ENCODE measurements at places on chromosomes 1 and 21.

DNA sequence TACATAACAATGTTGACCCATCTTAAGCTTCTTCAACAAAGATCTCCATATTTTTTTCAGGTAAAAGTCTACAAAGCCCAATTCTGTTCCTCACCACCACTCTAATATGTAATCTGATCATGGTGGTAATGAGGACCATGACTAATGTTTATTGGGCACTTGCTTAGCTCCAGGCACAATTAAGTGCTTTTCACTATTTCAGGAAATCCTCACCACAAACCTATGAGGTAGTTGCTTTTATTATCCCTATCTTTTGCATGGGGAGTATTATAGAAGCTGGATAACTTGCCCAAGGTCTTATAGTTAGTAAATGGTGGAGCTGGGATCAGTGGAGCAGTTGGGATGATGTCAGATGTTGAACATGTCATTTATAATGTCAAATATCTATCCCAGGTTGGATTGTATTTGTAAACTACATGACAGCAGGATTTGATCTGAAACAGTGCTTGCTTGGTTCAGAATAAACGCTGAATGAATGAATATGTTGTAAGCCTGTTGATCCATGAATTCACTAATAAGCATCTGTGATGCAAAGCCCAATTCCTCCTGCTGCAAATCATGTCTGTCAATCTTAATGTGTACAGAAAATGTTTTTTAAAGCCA lies 283.3 kb upstream of the ST6GALNAC5 start:
- DNase-seq: no peak

DNA sequence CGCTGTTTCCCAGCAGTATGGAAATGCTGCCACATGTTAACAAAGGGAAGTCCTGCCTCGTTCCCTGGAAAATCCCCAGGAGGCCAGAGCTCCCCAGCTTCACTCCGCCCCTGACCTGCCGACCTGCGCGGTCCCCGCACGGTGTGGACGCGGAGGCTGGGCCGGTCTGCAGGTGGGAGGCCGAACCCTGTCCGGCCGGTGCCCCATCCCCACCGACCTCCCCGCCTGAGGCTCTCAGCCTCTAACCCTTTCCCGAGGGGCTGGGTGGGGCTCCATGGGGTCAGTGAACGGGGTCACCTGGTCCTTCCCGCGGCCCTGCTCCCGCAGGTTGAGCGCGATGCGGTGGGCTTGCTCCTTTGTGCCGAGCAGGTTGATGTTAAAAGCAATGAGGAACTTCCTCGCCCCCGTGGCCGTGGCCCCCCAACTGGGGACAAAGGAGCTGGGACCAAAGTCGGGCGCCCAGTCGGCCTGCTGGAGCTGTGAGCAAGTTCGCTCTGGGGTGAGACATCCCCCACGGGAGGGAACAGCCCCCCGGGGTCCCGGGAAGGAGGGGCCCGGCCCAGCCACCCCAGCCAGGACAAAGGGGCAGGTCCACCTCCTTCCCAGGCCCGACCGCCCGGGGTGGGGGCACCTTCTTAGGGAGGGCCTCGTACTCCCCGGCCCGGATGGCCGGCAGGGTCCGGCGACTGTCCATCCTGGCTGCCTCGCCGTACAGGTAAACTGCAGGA lies 4.0 kb downstream of the FTCD start:
- no peak for DNase-seq

DNA sequence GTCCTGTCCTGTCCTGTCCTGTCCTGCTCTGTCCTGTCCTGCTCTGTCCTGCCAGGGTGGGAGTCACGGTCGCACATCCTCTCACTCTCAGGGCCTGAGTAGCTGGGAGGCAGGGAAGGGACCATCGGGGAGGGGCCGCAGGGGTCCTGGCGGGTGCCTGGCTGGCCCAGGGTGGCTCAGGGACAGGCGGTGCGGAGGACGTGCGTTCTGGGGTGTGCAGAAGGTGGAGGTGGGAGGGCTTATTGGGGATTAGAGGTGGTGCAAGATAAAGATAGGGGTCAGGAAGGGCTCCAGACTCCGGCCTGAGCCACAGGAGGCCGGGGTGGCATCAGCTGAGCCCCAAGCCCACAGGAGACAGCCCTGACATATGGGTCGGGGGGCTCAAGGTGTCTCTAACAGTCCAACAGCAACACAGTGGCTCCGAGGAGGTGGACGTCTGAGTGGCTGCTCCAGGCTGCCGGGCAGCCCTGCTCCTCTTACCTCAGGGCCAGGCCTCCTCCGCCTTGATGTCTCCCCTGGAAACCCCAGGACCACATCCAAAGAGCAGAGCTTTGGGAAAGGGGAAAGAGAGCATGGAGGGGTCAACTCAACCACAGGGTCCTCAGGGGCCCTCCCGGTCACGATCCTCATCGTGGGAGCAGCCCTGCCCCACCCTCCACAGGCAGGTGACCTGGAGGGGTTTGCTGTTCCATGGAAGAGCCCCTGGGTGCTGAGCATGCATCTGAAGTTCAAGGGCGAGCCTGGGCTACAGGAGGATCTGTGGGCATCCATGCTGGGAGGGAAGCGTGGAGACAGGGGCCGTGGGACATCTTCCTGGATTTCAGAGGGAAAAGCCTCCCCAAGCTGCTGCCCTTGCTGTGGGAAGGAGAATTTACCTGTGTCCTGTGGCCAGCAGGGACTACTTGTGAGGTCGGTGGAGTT lies 39.6 kb upstream of the ADARB1 start:
- DNase-seq: no peak

GRCh38 chr1:201069636-201070035 lies 42.6 kb downstream of the CACNA1S start:
- DNase-seq: no peak

DNA sequence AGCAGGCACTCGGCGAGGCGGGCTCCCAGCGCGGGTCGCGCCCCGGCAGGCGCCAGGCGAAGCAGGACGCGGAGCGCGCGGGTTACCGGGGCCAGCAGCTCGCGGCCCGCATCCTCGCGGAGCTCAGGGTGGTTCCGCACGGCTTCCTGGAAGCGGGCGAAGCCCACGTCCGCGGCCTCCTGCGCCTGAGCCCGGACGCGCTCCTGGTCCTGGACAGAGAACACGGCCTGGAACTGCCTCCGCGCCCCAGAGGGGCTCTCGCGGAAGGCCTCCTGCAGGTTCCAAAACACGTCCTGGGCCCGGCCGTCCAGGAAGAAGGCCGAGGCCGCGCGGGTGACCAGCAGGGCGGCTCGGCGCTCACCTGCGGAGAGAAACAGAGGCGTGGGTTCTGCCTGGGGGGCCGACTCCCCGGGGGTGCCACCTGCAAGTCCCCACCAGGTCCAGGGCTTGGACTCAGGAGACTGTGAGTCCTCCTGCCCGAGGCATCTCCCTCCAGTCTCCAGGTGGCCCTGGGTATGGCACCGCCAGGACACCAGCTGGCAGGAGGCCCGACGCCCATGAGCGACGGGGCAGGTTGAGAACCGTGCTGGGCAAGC lies 11.4 kb downstream of the TTC34 start:
- no peak for DNase-seq

- DNase-seq: no peak
Measured at GRCh38 chr1:58573138-58573537, 3.9 kb downstream of the TACSTD2 start.

GRCh38 chr1:193060115-193060403 lies 647 bp downstream of the RO60 start:
- DNase-seq: no peak

- no peak for DNase-seq
Measured at GRCh38 chr1:119784191-119784781, 15.6 kb upstream of the HMGCS2 start.

DNA sequence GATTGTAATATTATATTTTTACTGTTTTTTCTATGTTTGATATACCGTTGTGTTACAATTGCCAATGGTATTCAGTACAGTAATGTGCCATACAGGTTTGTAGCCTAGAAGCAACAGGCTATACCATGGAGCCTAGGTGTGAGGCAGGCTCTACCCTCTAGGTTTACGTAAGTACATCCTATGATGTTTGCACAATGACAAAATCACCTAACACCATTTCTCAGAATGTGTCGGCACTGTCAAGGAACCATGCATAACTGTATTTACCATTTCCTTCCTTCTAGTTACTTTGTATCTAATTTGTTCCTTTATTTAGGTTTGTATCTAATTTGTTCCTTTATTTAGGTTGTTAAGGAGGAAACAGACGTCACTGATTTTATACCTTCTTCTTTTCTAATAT lies 9.9 kb downstream of the NPHP4 start:
- no peak for DNase-seq

DNA sequence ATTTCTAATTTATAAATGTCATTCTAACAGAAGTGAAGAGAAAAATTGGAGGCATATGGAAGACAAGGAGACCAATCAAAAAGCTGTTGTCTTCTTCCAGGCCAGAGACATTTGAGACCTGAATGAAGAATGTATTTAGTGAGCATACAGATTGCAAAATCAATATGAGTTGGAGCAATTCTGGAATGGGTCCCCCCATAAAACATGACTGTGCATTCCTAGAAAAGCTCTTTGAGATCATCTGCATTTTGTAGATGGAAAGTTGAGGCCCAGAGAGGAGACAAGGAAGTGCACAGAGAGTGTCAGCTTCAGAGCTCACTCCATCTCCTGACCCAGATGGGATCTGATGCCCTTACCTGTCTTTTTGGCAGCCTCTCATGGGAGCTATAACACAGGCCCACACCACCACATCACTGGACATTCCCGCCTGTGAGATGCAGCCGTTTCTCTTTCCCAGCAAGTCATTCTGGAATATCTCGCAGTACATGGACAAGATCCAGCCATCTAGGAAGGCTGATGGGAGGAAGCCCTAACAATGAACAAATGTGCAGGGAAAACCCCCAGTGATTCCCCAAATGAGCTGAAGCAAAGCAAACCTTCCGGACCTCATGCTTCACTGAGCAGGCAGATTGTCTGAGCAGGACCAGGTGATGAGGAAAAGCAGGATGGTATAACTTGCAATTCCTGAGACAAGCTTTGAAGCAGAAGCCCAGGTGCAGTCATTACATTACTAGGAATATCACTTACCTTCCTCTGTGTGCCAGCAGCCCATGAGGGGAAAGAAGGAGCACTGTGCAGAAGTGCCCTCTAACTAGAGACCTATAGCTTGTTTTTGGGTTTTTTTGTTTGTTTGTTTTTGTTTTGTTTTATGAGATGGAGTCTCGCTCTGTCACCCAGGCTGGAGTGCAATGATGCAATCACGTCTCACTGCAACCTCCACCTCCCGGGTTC lies 445.6 kb downstream of the PLPP3 start:
- DNase-seq: no peak

DNA sequence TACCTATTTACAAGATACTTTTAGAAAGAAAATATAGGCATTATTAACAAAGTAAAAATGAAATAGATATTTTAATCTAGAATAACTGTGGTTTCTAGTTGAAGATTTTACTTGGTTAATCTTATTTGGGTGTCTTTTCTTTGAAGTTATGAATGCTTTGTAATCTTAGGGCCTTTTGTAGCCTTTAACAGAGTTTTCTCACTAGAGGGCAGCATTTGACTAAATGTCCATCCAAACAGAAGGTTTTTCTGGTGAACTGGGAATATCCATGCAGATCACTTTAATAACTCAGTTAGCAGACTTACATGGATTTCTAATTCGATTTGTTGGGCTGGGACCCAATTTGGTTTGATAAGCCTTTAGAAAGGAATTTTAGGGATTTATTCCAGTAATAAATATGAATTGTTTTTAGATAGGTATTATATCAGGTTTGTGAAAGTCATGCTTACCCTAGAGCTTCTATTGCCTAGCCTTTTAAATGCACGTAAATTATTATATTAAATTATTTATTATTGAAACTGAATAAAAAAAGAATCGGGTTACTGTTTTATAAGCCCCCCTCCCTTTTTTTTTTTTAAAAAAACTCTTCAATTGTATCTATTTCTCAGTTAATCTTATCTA lies 119.7 kb downstream of the ZNF326 start:
- peak; percentile 51 for DNase-seq

DNA sequence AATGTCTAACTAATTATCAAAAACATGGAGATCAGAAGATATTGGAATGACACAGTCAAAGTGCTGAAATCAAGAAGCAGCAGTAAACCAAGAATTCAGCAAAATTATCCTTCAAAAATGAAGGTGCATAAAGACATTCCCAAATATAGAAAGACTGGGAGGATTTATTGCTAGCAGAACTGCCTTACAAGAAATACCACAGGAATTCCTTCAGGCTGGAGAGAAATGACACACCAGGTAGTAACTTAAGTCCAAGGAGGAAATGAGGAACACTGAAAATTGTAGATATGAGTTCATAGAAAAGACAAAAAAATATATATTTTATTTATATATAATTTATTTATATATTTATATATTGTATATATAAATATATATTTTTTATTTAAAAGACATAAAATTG lies 217.2 kb downstream of the RPS6KC1 start:
- DNase-seq: no peak

GRCh38 chr1:48701445-48701844 lies 75.2 kb downstream of the BEND5 start:
- DNase-seq: no peak

GRCh38 chr21:31075848-31076247 lies 37.6 kb upstream of the KRTAP19-8 start:
- DNase-seq: no peak

DNA sequence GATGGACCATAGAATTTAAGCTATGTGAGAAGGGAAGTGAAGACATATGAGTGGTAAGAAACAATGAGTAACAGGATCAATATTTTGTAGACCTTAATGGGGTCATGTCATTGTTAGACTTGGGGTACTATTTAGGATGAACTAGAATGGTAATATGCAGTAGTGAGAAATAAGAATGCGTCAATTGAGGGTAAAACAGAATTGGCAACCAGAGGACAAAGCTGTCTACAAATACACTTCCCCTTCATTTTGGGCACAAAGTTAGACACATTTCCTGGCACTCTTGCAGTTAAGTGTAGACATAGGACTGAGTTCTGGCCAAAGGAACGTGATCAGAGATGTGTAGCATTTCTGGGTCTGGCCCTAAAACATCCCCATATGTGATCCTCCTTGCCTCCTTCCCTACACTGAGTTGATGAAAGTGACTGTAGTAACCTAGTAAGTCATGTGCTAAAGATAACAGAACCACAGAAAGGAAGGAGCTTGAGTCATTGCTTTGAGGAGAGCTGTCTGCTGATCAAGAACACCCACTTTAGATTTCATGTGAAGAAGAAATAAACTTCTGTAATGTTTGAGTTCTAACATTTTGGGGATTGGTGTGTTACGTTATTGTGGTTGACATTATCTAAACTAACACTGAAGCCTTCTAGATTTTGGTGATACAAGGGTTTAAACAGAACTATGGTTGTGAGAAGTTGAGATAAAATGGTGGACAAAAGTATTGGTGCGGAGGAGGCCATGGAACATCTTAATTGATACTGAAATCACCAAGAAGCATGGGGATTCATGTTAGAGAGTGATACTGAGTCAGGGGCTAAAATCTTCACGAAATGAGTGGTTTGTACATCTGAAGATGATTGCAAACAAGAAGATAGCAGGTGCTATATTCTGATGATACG lies 41.7 kb downstream of the CD55 start:
- DNase-seq: no peak

Data from left kidney (tissue), 8 donors.